ENCODE measurements at places on chromosomes 2 and 18. TPM values are rescaled to one million over a fixed set of nuclear protein-coding genes. Genes with fewer than 3 reads are reported as not detected.
A peak's percentile ranks its signal among the peaks of the same experiment; 100 is the strongest.

The SCTR gene
- 2.3 TPM for polyA plus RNA-seq

The PIEZO2 gene
- polyA plus RNA-seq: 48.9 TPM

The ADRA2B gene
- 3.1 TPM for polyA plus RNA-seq

The CFC1 gene
- polyA plus RNA-seq: not detected

The CXXC1 gene
- 36.4 TPM for polyA plus RNA-seq

GRCh38 chr2:47771211-47771610 is 11.7 kb upstream of the MSH6 start:
- no peak for DNase-seq

- no peak for DNase-seq
Observed at GRCh38 chr2:141055531-141055930, 1075.3 kb downstream of the LRP1B start.

DNA sequence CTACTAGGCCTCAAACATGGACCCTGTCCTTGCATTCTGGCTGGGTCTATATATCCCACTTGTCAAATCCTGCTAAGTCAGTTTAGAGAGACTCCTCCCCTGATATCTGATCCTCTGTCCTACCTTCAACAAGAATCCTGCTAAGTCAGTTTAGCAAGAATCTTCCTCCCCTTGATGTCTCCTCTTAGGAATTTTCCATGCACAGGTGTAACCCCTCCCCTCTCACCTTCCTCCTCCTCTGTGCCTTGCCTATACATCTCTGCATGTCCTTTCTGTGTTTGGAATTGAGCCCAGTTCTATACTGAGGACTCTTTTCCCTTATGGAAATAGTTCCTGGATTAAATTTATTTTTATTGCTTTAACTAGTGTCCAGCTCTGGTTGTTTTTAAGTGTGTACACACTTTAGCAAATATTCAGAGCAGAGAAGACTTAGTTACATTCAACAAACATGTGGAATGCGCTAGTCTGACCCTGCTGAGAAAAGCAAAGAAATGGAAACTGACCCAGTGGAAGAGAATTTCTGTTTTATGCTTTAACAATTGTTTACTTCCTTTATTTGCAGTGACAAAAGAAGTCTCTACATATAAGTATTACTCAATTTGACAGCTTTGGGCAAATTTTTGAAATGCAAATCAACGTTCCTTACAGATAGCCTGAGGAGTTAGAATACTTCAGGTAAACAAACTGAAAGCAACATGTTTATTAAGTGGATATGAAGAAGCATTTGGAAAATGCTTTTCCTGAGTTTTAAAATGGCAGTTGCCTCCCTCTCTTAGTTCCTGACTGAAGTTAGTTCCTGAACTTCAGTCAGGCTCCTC is 80.6 kb downstream of the RIT2 start:
- no peak for DNase-seq

- peak; percentile 20 for DNase-seq
Observed at GRCh38 chr2:183070942-183071844, 7.4 kb upstream of the DUSP19 start.

DNA sequence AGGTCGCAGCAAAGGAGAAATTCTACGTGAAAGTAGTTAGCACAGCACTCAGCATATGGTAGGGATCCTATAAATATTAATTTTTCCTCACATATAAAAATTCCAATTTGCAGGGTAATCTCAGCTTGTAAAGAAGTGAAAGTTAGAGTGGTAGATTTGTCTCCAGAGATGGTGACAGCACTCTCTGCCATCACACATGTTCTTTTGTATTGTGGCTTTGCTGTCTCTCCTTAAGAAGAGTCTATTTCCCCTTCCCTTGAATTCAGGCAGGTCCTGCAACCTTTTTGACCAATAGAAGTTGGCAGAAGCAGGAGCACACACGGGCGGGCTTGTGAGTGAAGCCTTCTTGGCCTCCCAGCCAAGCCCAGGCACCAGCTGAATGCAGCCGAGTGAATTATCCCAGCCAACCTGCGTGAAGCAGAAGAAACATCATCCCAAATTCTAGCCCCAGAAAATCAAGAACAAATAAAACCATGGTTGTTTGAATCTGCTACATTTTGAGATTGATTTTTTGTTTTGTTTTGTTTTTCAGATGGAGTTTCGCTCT is 107.8 kb upstream of the COPS8 start:
- no peak for DNase-seq

DNA sequence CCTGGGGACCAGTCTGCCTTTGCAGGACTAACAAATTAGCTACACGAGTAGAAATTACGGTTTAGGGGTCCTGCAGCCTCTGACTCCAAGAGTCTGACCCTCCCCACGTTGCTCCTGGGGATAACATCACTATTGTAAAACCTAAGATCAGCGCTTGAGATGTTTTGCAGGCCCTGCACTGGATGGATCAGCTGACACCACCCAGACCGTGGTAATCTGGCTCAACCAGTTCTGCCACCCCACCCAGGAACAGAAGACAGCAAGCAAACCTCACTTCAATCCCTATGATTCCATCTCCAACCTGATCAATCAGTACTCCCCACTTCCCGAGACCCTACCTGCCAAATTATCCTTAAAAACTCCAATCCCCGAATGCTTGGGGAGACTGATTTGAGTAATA is 31.7 kb downstream of the NGEF start:
- no peak for DNase-seq

DNA sequence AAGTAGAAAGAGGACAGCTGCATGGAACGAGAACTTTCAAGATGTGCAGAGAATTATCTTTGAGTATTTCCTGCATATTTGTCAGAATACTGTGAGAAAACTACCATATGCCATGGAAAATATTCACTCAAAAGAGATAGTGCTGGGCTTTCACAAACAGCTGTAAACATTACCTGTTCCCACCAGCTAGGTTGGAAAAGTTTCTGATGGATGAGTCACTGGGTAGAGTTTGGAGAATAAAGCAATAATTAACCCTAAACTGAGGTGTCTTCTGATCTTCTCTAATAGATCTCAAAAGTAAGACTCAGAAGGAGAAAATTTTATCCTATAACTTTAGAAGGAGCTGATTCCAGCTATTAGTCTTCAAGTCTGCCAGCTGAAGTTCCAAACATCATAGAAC is 3.9 kb upstream of the FSIP2 start:
- DNase-seq: no peak
